ENCODE measurements at places on chromosomes 4 and X. TPM values are rescaled to one million over a fixed set of nuclear protein-coding genes. Genes with fewer than 3 reads are reported as not detected.

- DNase-seq, result no peak
Observed at GRCh38 chrX:140477987-140478386, 26.9 kb downstream of the SOX3 start.

DNA sequence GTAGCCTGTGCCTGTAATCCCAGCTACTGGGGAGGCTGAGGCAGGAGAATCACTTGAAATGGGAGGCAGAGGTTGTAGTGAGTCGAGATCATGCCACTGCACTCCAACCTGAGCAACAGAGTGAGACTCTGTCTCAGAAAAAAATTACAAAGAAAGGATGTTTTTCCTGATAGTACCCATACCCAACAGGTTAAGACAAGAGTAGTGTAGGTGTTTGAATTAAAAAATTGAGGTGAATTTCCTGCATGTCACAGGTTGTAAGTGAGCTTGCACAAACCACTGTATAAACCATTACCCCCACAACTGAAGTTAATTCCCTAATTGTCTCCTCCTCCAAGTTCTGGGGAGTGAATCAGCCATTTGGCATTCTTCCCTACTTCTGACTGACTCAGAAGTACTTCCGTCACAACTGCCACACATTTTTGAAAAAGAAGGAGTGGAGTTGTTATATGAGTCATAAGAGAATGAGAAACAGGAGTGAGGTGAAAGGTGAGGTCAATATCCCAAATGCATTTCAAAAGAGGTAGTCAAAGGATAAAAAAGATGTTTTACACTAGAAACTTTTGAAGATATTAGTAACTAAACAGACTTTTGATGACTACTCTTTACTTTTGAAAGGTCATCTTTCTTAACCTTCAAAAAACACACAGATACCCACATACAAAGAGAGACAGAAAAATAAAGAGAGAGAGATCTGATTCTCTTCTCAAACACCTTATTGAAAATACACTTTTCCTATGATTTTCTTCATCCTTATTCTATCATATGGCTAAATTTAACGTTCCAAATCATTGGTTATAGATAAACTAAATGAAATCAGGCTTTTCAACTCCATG is 134.5 kb downstream of the BTC start:
- no peak for DNase-seq

DNA sequence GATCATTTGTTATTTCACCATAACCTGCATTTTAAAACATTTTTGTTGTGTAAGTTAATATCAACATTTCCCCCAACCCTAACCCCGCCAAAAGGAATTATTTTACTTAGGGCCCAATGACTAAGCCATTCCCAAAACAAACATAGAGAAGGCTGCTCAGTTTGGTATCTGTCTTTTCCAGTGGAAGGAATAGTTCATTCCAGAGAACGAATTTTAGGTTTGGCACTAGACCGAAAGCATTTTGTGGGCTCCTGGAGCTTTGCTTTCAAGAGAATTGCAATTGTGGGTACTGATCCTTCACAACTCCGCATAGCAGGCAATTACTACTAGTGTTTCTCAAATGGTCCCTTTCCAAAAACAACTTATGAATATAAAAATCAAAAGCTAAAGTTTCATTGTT is 226.7 kb upstream of the MAD2L1 start:
- no peak for DNase-seq

DNA sequence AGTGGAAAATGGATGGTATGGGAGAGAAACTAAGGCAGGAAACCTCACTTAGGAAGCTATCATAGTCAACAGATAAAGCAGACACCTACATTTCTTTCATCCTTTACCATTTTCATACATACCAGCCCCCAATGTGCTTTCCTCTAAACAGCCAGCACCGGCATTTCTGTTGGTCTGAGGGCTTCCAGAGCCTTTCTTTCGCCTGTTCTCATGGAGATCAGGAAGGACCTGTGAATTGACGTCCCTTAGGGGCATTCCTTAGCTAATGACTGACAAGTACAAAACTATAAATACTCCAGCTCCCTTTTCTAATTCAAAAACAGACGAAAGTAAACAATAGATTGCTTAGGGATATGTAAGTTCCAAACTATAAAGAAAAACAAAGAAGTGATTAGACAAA is 215.5 kb upstream of the CNKSR2 start:
- no peak for DNase-seq

CSAG3 gene
- total RNA-seq, result not detected

- no peak for DNase-seq
Observed at GRCh38 chrX:39559229-39559628, 538.5 kb downstream of the BCOR start.

DNA sequence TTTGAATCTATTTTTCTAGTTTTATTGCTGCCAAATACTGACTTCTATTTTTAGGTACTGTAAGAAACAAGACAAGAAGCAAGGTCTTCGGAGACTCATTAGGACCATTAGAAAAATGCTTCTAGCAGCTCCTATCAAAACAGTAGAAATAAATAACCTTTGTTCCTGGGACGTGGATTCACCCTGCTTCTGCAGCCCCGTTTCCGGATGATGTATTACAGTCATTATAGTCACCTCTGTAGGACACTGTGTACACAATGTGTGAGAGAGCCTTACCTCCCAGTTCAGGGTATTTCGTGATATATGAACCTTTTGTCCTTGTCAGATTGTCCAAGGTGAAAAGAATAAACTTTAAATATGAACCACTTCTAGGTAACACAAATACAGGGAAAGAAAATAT is 484.0 kb upstream of the TECRL start:
- DNase-seq, result no peak

GRCh38 chr4:12712648-12713339 is 771.3 kb downstream of the RAB28 start:
- no peak for DNase-seq

DNA sequence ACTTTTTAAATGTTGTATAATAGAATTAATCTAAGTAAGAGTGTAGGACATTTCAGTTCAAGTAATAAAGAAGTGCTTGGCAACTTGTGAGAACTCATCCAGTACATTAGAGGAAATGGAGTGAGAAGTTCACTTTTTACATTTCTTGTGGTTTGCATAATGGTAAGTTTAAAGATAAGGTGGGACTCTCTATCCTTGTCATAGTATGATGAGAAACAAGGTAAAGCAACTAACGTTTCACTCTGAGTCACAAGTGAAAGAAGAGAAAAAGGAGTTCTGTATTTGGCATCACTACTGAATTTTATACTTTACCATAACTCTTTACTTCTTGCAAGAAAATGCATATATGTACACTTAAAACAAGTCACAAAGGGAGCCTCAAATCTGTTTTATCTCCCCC is 219.4 kb downstream of the SLC4A4 start:
- no peak for DNase-seq

CLNK gene
- total RNA-seq, result not detected

DNA sequence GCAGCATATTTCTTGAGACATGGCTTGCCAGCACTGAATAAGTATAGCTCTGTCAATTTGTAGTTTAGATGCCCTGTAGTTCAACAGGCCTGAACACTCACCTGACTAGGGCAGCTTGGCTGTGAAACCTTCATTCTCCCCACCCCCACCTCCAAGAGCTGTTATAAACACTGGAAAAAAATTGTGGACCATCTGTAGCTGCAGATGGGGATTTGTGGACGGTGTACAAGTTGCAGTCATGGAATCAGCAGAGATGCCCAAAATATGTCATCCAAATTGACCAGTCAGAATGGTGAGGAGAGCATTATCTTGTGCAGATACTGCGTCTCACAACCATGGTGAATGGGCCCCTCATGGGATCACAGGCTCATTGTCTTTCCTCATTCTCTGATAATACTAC is 76.2 kb upstream of the PAQR3 start:
- DNase-seq, result no peak

DNA sequence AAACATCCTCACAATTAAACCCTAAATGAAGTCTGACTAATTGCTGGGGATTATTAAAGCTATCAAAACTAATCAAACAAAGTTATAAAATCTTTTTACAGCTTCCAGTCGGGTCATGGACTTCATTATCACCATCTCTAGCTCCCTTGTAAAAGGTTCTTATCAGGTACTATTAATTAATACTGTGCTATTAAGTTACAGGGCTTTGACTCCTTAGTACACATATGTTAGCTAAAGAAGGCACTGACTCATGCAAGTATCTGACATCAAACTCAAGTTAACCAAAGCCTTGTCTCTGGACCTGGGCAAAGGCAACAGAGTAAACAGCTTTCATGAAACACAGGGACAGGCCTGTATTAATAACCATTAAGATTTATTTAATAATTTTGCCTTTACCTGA is 7.9 kb upstream of the ADH4 start:
- DNase-seq, result no peak

GRCh38 chr4:95004912-95005311 is 247.2 kb downstream of the BMPR1B start:
- no peak for DNase-seq

HELT gene
- total RNA-seq, result not detected

DNA sequence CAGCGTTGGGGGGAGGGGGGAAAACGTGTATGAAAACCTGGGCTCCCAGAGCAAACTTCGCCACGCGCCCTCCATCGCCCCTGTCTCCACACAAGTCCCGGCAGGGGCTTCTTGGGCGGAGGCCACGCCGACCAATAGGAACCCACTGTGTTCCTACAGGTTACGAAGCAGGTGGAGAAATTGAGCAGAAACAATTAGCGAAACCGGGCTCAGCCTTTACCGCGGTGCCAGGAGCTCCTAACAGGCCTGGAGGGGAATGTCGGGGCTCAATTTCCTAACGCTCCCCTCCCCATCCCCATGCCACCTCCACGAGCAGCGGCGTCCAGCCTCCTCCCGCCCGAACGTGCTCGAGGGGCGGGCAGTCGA is 589 bp upstream of the KIT start:
- no peak for DNase-seq

- no peak for DNase-seq
Observed at GRCh38 chrX:21004835-21005234, 369.4 kb upstream of the CNKSR2 start.

PPEF2 gene
- total RNA-seq, result not detected

PDGFRA gene
- total RNA-seq, result 38.5 TPM

AMOT gene
- 9.9 TPM for total RNA-seq

CENPVL2 gene
- total RNA-seq, result not detected

DNA sequence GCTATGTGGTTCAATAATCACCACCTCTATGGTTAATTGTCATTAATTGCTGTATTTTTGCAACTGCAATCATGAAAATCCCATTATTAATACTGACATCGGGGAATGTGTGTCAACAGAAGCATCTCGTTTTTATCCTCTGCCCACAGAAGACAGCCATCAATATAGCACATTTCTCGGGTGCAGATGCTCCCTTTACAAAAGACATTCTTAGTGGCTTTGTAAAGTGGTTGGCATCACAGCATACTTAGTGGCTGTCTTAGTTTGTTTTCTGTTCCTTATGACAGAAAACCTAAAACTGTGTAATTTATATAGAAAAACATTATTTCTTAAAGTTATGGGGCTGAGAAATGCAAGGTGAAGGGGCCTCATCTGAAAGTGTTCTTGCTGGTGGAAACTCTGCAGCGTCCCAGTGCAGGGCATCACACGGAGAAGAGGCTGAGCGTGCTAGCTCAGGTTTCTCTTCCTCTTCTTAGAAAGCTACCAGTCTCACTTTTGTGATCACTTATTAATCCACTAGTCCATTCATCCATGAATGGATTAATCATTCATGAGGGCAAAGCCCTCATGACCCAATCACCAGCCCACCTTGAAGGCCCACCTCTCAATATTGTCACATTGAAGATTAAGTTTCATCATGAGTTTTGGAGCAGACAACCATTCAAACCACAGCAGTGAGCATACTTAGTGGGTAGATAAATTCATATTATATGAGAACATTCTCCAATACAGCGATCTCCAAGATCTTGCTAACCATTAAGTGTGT is 1067.7 kb upstream of the PABPC4L start:
- no peak for DNase-seq

DNA sequence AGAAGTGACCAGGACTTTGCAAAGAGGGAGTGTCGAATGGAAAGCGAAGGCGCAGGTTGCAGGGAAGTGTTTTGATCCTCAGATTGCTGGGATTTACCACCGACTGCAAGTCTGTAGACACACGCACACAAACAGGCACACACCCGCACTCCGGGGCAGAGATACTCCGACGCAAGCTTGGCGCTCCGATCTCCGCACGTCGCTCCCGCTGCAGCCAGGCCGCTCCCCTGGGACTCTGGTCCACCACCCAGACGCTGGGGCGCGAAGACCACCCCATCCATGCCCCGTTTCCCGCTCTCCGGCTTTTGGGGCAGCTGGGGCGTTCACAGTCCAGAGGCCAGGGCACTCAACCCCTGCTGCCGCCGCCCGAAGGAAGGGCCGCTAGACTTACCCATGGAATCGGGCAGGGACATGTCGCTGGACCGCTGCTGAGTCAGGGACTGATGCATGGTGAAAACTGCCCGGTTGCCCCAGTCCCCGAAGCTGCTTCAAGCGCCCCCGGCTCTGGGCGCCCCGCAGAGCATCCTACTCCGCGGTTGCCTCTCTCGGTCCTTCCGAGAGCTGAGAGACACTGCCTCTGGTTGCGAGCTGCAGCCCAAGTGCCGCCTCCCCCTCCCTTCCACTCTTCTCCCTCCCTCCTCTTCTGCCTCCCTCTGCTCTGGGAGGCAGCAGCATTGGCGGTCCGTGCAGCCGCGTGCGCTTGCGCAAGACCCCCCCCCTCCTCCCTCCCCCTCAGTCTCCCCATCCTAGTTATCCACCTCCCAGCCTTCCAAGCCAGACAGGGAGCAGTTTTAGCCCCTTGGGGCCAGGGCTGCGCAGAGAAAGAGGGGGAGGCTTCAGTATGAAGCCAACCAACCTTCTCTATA is at the start of gene TMEM255A:
Gene TMEM255A, minus strand, starts transcription at position 601 of the 866 bp plus-strand sequence. Its CDS starts 152 bp downstream, at position 449.
- DNase-seq, result peak; percentile 58

DNA sequence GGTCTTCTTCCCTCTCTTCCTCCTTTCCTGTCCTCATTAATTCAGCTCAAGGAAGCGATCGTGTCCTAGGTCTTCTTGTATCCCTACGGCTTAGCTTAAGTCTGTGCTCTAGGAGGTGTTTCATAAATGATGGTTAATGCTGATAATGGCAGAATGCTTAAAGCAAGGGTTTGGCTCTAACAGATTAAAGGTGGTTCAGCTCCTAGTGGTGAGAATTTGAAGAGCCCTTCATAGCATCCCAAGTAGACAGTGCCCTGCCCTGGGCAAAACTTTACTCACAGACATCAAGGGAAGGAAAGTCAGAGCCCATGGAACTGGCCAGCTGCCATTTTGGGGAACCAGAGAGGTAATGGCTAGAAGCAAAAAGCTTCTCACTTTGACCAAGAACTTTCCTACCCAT is 47.0 kb upstream of the PGRMC1 start:
- DNase-seq, result no peak

DNA sequence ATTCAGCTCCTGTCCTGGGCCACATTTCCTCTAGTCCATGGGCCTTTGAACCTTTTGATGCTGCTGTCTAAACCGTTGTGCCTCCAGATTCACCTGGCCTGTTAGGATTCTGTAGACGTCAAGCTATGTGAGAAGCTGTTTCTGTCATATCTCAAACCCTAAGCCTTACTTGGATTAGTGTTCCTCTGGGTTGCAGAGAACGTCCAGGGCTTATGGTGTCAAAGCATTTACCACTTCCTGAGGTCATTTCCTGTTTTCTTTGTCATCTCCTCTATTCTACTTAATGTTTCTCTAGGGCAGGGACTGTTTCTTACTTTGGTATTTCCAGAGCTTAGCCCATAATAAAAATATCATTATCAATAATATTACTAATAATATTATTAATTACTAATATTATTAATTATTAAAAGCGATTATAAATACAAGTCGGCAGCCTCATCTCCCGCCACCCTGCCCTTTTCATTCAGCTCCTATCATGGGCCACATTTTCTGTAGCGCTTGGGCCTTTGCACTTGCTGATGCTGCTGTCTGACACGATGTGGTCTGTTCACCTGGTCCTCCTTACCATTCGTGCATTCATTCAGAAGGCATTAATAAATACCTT is 19.1 kb downstream of the PRIMPOL start:
- no peak for DNase-seq
